Stimulated activated CD8-positive, alpha-beta memory T cell treated with anti-CD3 and anti-CD28 coated beads, Interleukin-2, amount 100 ng/mL, for 48 hours (primary cell): ENCODE measurements at places on chromosomes 6 and 20.

GRCh38 chr6:44386929-44387345 is 569 bp upstream of the CDC5L start:
- DNase-seq = no peak

- no peak for DNase-seq
Measured at GRCh38 chr6:125008261-125008703, 46.0 kb downstream of the RNF217 start.

DNA sequence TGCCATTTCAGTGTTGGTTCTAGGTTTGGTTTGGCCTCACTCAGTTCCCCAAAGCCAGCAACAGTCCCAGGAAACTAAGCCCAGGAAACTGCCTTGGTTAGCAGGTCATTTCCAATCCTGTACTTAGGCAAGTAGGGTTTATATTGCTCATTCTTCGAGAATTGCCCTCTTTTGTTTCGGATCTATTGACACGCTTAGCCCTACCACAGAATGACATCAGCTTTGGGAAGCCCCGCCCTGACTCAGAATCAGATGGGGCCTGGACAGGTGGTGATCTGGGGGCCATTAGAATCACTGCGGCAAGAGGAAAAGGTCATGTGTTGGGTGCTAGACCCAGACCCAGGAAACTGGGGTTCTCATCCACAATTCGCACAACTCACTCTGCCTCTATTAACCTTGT is 578.2 kb downstream of the QKI start:
- DNase-seq = no peak

- no peak for DNase-seq
Measured at GRCh38 chr6:6331393-6331792, 10.9 kb upstream of the F13A1 start.

GRCh38 chr6:81984599-81984998 is 232.1 kb upstream of the TENT5A start:
- no peak for DNase-seq

DNA sequence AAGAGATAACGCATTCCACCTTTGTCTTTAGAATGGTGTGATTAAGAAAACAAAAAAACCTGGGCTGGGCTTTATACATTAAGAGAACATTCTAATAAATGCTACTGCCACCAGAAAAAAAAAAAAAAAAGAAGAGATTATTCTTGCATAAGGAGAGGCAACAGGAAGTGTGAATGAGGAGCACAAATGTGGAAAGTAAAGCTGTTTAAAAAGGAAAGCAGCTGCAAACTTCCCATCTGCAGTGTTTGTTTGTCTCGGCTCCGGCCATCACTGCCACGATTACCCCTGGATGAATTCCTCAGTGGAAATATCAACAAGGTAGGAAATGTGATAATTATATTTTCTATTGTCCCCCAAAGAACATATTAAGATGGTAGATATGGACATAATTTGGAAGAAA is 223.9 kb downstream of the PHF3 start:
- no peak for DNase-seq

DNA sequence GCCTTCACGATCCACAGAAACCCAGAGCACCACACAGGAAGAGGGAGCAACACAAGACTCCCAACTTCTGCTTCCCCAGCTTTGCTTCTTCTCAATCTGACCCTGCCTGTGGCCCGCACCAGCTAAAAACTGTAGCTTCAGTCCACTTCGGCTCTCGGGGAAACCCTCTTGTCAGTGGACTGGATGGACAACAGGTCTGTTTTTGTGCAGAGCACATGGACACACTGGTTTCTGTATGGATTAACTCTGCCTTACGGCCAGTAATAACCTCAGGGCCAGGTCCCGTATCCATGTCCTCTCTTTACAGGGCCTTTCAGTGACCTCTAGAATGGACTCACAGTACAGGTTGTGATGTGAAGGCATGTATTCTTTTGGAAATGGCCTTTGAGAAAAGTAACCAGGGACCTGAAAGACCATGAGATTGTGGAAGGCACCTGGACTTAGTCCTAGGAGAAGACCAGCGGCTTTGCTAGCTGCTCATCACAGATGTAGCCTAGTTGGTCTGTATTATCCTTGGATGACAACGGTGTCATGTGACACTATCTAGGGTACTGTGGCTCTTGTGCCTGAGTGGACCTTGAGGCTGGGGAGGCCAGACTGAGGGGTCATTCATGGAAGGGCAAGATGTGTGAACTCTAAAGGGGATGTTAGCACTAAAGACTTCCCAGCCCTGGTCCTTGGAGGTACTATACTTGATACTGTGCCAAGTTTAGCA is 5.8 kb downstream of the POLR1C start:
- no peak for DNase-seq

DNA sequence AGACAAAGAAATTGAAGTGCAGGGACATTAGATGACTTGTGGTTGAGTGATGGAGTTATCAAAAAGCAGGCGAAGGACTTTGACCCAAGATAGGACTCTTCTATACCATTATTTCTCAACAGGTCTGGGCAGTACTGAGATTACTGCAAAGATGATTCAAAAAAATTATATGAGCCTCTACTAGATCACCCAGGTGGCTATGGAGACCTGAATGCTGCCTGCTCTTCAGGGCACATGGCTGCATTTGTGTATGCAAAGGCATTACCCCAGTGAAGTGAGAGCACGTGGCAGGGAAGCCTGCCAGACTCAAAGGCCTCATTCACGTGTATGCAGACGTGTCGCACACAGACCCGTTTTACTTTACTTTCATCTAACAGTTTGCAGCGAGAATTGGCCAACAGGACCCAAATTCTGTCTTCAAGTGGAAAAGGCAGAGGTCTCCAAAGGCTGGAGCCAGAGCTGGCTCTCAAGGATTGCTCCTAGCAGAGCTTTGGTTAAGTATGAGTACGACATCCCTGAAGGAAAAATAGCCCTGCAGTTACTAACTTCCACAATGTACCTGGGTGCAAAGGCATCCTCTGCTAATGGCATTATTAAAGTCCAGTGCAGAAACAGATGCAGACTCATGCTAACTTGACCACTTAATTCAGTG is 113.8 kb upstream of the ARMC2 start:
- DNase-seq = no peak

DNA sequence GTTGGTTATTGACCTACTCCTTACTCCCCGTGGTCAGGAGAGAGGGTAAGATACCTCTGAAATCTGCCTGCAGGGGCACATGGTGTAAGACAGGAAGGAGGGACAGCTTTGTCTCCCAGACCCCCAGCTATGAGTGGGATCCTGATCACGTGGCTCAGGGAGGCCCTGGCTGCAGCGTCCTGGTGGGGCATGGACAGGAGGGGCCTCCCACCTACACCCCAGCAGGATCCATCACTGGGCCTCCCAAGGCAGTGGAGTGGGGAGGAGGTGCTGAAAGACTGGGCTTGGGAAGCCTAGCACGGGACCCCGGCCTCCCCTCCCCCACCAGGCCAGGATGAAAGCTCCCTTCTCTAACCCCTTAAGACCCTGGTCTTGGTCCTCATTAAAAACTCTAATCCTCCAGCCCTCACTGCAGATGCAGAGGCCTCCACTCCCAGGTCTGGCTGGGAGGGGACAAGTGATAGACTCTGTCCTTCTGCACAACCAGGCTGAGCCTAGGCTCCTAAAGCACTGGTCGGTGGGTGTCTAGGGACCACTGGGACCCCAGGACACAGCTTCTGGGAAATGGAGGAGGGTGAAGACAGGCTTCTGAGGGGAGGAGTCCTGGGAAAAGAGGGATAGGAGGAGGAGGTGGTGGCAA is 29.6 kb upstream of the VEGFA start:
- no peak for DNase-seq

DNA sequence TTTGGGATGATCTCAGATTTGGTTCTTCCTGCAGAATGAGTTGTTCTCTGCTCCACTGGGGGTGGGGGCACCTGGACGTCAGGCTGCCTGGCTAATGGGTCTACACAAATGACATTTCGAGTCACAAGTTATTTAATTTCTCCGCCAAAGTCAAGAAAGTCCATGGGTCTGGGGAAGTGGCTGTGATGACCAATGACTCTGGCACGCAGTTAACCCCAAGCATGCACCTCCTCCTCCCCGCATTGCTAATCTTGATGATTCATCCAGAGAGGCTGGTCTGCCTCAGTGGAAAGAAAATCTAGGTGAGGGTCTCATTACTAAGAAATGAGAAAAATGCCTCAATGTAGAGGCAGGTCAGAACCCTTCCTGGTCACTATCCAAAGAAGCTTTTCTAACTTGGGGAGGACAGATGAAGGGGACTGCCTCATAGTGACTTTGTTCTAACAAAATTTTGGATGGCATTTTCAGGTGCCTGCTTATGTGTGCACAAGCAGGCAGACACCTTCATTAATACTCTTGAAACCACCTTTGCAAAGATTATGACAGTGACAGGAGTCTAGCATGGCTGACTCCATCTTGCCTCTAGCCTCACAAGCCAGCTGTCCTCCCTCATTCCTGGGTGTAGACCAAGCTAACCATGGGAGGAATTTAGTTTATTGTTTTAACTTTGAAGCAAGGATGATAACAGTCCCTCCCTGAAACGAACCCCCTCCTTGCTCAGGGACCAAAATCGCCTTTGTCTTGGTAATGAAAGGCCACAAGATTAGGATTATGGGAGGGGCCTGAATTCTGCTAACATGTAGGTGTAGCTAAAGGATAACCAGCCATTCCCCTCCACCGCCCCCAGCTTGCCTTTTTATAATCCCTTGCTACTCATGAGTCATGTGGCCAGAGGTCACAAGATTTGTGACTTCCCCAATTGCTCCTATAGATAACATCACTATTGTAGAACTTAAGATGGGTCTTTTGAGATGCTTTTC is 98.6 kb upstream of the MRPS10 start:
- DNase-seq = peak; percentile 32

- no peak for DNase-seq
Measured at GRCh38 chr6:85424981-85425380, 24.9 kb upstream of the NT5E start.

GRCh38 chr6:106513808-106514582 is 115.3 kb downstream of the RTN4IP1 start:
- DNase-seq = no peak

DNA sequence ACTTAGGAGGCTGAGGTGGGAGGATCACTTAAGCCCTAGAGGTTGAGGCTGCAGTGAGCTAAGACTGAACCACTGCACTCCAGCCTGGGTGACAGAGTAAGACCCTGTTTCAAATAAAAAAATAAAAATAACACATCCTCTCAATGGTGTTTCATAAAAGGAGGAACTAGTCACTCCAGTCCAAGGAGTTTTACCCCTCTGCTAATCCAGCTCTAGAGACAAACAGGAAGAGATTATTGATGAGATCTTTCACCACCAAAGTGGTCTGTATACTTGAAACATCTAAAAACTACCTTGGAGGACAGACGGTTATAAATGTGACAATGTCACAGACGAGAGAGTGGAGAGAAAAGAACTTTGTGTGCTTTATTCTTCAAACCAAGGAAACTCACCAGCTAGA is 58.2 kb downstream of the PIGU start:
- no peak for DNase-seq

DNA sequence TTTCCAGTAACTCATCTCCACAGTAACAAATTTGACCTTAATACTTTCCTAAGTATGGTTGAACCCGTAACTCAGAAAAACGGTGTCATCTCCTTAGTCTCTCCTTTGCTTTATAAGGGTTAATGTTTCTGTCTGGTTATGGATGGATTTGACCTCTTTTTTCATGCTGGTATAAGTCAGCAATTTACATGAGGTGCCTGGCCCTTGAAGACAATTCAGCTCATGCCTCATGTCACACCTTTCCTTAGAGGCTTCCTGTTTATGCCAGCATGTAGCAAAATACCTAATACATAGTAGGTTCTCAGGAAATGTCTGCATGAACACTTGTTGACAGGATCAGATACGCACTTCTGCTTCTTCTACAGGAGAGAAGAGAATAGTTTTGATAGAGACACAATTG is 37.7 kb upstream of the C20orf144 start:
- DNase-seq = no peak

DNA sequence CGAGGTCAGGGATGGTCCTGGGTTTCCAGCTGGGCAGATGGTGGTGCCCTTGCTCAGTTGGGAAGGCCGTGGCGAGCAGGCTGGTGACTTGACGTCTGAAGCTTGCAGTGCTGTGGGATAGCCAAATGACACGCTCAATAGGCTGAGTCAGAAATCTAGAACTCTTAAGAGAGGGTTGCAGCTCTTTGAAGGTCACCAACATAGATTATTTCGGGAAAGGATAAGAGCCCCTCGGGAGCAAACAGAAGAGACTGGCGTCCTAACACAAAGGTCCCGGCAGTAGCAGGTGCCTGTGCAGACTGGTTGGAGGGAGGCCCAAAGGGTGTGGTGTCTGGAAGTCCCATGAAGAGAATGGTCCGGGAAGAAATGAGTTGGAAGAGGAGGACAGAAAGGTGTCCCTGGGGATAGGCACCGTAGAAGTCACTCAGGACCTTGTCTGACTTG is 18.4 kb downstream of the PKIG start:
- no peak for DNase-seq

GRCh38 chr6:148419430-148419829 is 76.8 kb downstream of the SASH1 start:
- DNase-seq = no peak

GRCh38 chr20:37816726-37817125 is 86.2 kb upstream of the VSTM2L start:
- DNase-seq = no peak
